Adrenal gland (tissue), 19 donors: ENCODE measurements at places on chromosomes 4 and X.
A peak's percentile ranks its signal among the peaks of the same experiment; 100 is the strongest.

DNA sequence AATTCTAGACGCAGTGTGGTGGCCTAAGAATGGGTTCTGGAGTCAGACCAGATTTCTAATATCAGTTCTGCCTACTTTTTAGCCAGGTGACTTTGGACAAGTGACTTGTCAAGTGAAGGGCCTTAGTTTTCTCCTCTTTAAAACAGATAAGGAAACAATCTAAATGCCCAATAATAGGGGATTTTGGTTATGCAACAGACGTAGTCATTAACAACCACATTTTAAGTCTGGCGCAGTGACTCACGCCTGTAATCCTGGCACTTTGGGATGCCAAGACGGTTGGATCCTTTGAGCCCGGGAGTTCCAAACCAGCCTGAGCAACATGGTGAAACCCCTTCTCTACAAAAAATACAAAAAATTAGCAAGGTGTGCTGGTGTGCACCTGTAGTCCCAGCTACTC, 2.1 kb upstream of the ZMYM3 start:
- peaks cover 14% of the 10 kb centered on the region for H3K27me3 ChIP-seq
- no peak overlapping the region for H3K4me3 ChIP-seq
- DNase-seq, result peak; percentile 28
- H3K4me1 ChIP-seq, result no peaks in the 10 kb centered on the region
- H3K36me3 ChIP-seq, result no peaks in the 10 kb centered on the region

GRCh38 chr4:187171706-187172339, 448.2 kb upstream of the FAT1 start:
- H3K27ac ChIP-seq, result no peak overlapping the region
- no peak for DNase-seq
- no peaks in the 10 kb centered on the region for H3K27me3 ChIP-seq

GRCh38 chrX:106263817-106264216, 95.7 kb downstream of the PWWP3B start:
- H3K36me3 ChIP-seq, result no peaks in the 10 kb centered on the region
- DNase-seq, result peak; percentile 14
- peaks cover 5% of the 10 kb centered on the region for H3K27me3 ChIP-seq
- no peak overlapping the region for H3K27ac ChIP-seq

GRCh38 chrX:8738588-8739189, 6.8 kb upstream of the ANOS1 start:
- no peak overlapping the region for H3K4me3 ChIP-seq
- no peaks in the 10 kb centered on the region for H3K4me1 ChIP-seq
- H3K27me3 ChIP-seq, result peaks cover 7% of the 10 kb centered on the region
- no peak overlapping the region for H3K27ac ChIP-seq

- peak overlapping the region; percentile 44 for H3K27ac ChIP-seq
- H3K36me3 ChIP-seq, result no peaks in the 10 kb centered on the region
- peaks cover 36% of the 10 kb centered on the region for H3K4me1 ChIP-seq
- H3K27me3 ChIP-seq, result no peaks in the 10 kb centered on the region
- no peak overlapping the region for H3K4me3 ChIP-seq
These were observed 5.1 kb downstream of the ZXDA start for GRCh38 chrX:57905141-57905540.

DNA sequence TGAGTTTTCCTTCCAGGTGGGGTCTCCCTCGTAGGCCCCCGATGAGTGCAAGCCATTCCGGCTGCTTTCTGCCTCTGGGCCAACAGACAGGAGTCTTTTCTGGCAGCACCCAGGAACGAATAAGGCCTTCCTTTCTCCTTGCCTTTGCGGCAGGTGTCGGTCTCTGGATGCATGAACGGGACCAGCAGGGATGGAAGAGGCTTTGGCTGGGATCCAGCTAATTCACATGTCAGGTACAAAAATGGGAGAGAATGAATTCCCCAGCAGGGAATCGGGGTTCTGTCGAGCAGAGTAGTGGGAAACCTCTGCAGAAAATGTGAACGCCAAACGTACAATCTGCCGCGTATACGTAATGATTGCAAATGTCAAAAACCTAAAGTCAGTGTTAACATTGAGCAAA, 146.1 kb upstream of the TBL1X start:
- no peaks in the 10 kb centered on the region for H3K36me3 ChIP-seq
- DNase-seq, result no peak
- H3K4me1 ChIP-seq, result no peaks in the 10 kb centered on the region
- no peak overlapping the region for H3K27ac ChIP-seq

- no peak overlapping the region for H3K27ac ChIP-seq
- peak overlapping the region; percentile 11 for H3K4me3 ChIP-seq
- H3K36me3 ChIP-seq, result no peaks in the 10 kb centered on the region
- peaks cover 7% of the 10 kb centered on the region for H3K4me1 ChIP-seq
- no peak for DNase-seq
These were observed 2.1 kb downstream of the OGT start for GRCh38 chrX:71534773-71535544.

DNA sequence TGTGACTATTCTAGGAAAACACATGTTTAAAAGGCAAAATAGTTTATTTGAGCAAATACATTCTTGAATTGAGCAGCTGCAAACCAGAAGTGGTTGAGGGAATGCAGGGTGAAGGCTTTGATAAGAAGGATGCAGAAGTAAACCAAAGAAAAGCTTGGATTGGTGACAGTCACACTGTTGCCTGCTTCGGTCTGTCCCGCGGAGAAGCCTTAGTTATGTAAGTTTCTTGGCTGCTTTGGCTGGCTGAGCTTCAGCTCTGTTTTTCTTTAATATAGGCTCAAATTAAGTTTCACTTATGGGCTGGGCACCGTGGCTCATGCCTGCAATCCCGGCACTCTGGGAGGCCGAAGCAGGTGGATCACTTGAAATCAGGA, 67.6 kb downstream of the FAM53A start:
- no peak for DNase-seq
- no peaks in the 10 kb centered on the region for H3K36me3 ChIP-seq
- H3K4me1 ChIP-seq, result no peaks in the 10 kb centered on the region
- no peak overlapping the region for H3K27ac ChIP-seq
- H3K27me3 ChIP-seq, result no peaks in the 10 kb centered on the region

- no peaks in the 10 kb centered on the region for H3K4me1 ChIP-seq
- no peak for DNase-seq
- no peak overlapping the region for H3K27ac ChIP-seq
- H3K27me3 ChIP-seq, result no peaks in the 10 kb centered on the region
These were observed 1.8 kb downstream of the SGMS2 start for GRCh38 chr4:107826421-107826980.

- H3K4me3 ChIP-seq, result no peak overlapping the region
- H3K4me1 ChIP-seq, result no peaks in the 10 kb centered on the region
- H3K36me3 ChIP-seq, result no peaks in the 10 kb centered on the region
- no peaks in the 10 kb centered on the region for H3K27me3 ChIP-seq
These were observed 76.0 kb upstream of the MXD4 start for GRCh38 chr4:2337896-2338295.

- H3K27me3 ChIP-seq, result no peaks in the 10 kb centered on the region
- H3K36me3 ChIP-seq, result no peaks in the 10 kb centered on the region
- DNase-seq, result no peak
- no peaks in the 10 kb centered on the region for H3K4me1 ChIP-seq
- no peak overlapping the region for H3K4me3 ChIP-seq
These were observed 54.5 kb upstream of the GRIA2 start for GRCh38 chr4:157165935-157166610.

- H3K27ac ChIP-seq, result no peak within 1 kb of the TSS
- H3K27me3 ChIP-seq, result no peaks in the 10 kb centered on the region
- no peaks in the 10 kb centered on the region for H3K4me1 ChIP-seq
- peak; percentile 90 for DNase-seq
- H3K4me3 ChIP-seq, result peak within 1 kb of the TSS; percentile 24
These were observed at the start of gene PDK3 for GRCh38 chrX:24464836-24465531. PDK3 (plus strand) TSS chrX:24465286; CDS start chrX:24465456, 170 bp downstream.

- H3K27ac ChIP-seq, result no peak overlapping the region
- H3K4me1 ChIP-seq, result no peaks in the 10 kb centered on the region
- no peaks in the 10 kb centered on the region for H3K36me3 ChIP-seq
- H3K4me3 ChIP-seq, result no peak overlapping the region
These were observed 15.4 kb downstream of the IRAK1 start for GRCh38 chrX:154004315-154004714.

- DNase-seq, result no peak
- H3K27me3 ChIP-seq, result peaks cover 6% of the 10 kb centered on the region
- no peak overlapping the region for H3K4me3 ChIP-seq
- no peaks in the 10 kb centered on the region for H3K4me1 ChIP-seq
- H3K27ac ChIP-seq, result no peak overlapping the region
These were observed 11.0 kb downstream of the ATP5ME start for GRCh38 chr4:663046-663437.

GRCh38 chr4:105130945-105131344, 15.7 kb upstream of the TET2 start:
- H3K36me3 ChIP-seq, result no peaks in the 10 kb centered on the region

GRCh38 chrX:51361251-51361650, 28.6 kb downstream of the NUDT10 start:
- H3K27me3 ChIP-seq, result peaks cover 5% of the 10 kb centered on the region
- DNase-seq, result no peak
- H3K4me3 ChIP-seq, result no peak overlapping the region
- no peak overlapping the region for H3K27ac ChIP-seq
- H3K4me1 ChIP-seq, result no peaks in the 10 kb centered on the region

- no peaks in the 10 kb centered on the region for H3K4me1 ChIP-seq
- peaks cover 87% of the 10 kb centered on the region for H3K27me3 ChIP-seq
- no peaks in the 10 kb centered on the region for H3K36me3 ChIP-seq
- DNase-seq, result no peak
These were observed 807 bp downstream of the HMX1 start for GRCh38 chr4:8870647-8871416.

DNA sequence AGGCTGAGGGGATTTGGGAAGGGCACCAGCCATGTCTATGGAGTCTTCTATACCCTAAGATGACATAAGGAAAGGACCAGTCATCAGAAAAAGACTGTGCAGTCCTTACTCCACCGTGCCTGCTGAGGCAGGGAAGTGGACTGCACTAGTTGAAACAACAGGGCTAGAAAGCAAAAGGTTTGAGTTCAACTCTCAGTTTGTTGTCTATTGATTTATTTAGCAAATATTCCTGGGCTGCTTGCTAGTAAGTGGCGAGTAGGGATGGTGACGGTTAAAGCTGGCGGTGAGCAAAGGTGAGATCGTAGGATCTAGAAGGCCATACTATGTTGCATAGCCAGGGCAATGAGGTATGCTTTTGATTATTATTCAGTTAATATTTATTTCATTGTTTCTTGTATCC, 110.1 kb downstream of the SMIM20 start:
- no peak overlapping the region for H3K4me3 ChIP-seq
- no peak for DNase-seq
- peaks cover 4% of the 10 kb centered on the region for H3K4me1 ChIP-seq
- no peak overlapping the region for H3K27ac ChIP-seq
- H3K36me3 ChIP-seq, result no peaks in the 10 kb centered on the region
- H3K27me3 ChIP-seq, result no peaks in the 10 kb centered on the region

- no peaks in the 10 kb centered on the region for H3K27me3 ChIP-seq
- H3K4me1 ChIP-seq, result no peaks in the 10 kb centered on the region
- H3K4me3 ChIP-seq, result no peak overlapping the region
- no peak for DNase-seq
- H3K36me3 ChIP-seq, result no peaks in the 10 kb centered on the region
These were observed 13.0 kb downstream of the CORIN start for GRCh38 chr4:47824840-47825239.

DNA sequence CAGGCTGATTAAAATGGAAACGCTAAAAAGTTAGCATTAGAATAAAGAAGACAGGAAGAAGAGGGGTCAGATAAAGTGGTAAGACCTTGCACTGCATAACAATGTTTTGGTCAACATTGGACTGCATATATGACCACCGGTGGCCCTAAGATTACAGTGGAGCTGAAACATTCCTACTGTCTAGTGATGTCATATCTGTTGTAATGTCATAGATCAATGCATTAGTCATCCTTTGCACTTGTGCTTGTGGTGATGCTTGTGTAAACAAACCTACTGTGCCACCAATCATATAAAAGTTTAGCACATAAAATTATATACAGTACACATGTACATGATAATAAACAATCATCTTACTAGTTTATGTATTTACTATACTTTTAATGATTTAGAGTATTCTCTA, 73.0 kb downstream of the TMEM165 start:
- H3K27me3 ChIP-seq, result no peaks in the 10 kb centered on the region
- H3K4me1 ChIP-seq, result no peaks in the 10 kb centered on the region
- DNase-seq, result no peak
- H3K4me3 ChIP-seq, result no peak overlapping the region
- no peaks in the 10 kb centered on the region for H3K36me3 ChIP-seq

DNA sequence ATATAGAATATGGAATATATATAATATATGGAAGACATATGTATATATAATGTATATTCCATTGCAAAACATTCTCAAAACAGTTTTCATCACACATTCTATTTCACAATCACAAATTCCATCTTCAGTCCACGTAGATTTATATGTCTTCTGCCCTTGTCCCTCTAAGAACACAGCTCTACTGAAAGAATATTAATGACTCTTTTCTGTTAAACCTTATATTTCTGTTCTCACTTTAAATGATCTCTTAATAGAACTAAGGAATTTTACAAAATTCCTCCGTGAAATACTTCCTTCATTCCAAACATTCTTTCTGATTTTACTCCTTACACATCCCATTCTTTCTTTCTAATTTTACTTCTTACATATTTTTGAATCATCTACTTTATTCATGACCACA, 1043.1 kb upstream of the PABPC4L start:
- H3K4me1 ChIP-seq, result no peaks in the 10 kb centered on the region
- no peaks in the 10 kb centered on the region for H3K27me3 ChIP-seq
- no peak overlapping the region for H3K27ac ChIP-seq
- H3K36me3 ChIP-seq, result no peaks in the 10 kb centered on the region
- no peak overlapping the region for H3K4me3 ChIP-seq

DNA sequence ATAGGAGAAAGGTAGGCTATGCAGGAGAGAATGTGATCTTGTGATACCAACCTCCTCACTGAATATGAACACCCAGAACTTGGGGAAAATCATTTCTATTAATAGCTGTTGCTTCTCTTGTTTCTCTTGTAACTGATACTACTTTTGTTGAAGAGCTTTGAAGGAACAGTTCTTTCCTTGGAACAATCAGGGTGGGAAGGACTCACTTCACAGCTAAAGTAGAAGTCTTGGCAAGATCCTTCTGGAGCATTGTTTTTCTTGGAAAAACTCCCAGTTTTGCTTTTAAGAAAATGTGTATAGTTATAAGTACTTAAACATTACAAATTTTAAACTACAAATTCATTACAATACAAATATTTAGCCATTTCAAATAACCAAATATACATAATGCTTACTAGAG, 19.1 kb upstream of the XK start:
- H3K36me3 ChIP-seq, result no peaks in the 10 kb centered on the region
- H3K4me3 ChIP-seq, result no peak overlapping the region
- H3K27ac ChIP-seq, result no peak overlapping the region

GRCh38 chr4:46270986-46271596, 118.8 kb downstream of the GABRA2 start:
- no peak overlapping the region for H3K27ac ChIP-seq
- DNase-seq, result no peak
- H3K4me1 ChIP-seq, result no peaks in the 10 kb centered on the region
- H3K36me3 ChIP-seq, result no peaks in the 10 kb centered on the region

DNA sequence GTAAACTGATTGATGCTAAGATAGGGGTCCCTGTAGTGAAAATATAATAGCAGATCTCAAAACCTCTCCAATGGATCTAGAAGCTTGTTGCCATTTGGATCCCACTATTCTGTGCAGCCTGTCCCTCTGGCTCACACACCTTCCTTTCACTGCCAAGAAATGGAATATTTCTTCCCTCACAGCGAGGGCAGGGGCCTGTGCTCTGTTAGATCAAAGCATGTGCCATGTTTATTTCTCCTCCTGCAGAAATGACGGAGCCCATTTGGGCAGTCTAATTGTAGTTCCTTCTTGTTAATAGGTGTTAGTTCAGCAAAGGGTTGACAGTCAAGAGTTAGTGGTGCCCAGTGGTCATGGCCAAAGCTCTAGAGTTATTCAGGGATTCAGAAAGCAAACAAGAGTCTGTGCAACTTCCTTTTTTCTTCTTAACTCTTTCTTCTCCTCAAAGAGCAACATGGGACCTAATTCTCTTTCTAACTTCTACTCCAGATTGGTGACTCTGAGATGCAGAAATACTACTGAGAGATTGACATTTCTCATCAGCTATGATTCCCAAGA, 106.8 kb downstream of the STOX2 start:
- no peak overlapping the region for H3K27ac ChIP-seq
- H3K4me1 ChIP-seq, result no peaks in the 10 kb centered on the region
- no peaks in the 10 kb centered on the region for H3K27me3 ChIP-seq
